ENCODE measurements at places on chromosomes 2 and 18.

DNA sequence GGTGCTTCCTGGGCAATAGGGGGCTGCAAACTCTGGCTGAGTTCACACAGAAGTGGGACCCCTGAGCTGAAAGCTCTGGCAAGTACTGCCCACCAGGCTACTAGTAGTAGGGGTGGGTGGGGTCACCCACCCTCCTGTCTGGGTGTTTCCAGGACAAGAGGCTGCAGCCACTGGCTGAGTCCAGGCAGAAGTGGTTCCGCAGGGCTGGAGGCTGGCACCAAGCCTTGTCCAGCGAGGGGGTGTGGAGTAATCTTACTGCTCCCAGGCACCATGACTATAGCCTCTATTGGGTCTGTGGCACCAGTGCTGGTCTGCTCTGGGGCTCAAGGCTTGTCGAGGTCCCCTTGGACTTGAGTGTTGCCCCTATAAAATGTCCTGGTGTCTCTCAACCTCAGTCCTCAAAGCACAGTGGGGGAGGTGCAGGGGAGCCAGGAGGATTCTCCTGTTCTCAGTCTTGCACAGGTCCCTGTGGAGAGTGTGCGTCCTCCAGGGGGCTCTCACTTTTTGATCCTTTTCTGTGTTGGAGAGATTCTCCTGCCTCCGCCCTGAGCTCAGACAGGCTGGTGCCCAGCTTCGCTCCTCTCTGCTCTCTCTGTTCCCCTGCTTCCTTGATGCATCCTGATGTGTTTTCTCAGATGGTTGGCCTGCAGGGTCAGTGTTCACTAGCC lies 48.1 kb downstream of the NUP35 start:
- DNase-seq = no peak

DNA sequence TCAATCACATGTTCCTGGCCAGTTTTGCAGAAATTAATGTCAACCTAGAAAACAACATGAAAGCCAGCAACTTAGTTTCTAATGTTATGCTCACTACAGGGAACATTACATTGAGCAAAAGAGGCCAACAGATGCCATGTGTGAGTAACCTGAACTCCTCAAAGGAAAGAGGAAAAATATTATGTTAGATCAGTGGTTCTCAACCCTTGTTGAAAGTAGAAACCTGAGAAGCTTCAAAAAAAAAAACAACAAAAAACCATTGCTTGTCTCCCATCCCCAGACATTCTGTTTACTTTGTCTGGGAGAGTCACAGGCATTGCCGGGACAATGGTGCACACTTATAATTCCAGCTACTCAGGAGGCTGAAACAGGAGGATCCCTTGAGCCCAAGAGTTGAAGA lies 57.7 kb downstream of the METTL4 start:
- DNase-seq = no peak

DNA sequence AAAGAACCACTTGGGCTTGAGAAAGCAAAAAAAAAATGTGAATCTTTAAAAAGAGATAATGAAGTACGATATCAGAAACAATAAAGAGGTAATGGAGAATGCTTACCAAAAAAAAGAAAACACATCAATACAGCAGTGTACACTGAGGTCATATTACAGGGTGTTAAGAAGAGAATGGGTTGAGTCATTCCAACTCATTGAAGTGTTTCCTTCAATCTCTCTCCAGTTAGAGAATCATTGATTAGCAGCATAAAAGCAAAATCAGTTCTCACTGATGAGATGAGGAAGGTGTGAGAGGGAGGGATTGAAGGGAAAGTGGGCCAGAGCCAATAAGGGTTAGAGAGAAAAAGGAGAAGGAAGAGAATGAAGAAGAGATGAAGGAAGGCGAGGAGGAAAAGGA lies 43.9 kb upstream of the SGPP2 start:
- no peak for DNase-seq

- no peak for DNase-seq
Measured at GRCh38 chr18:24227977-24228666, 89.3 kb downstream of the CABYR start.

DNA sequence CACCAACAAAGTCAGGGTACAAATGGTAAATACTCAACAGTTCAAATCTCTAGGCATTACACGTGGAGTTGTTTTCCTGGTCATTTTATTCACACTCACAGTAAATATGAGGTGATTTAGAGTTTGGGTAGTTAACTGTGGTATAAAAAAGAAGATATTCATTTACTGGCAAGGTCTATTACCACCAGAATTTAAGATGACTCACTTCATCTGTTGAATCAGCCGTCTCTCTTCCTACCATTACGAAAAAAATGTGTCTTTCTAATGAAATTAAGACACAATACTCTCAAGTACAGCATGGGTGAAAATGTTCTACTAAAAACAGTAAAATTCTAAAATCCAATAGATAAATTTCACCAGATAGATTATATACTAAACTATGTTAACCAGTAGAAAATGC lies 21.0 kb upstream of the GPR75 start:
- DNase-seq = no peak

- DNase-seq = no peak
Measured at GRCh38 chr2:176514805-176515500, 245.7 kb downstream of the MTX2 start.

DNA sequence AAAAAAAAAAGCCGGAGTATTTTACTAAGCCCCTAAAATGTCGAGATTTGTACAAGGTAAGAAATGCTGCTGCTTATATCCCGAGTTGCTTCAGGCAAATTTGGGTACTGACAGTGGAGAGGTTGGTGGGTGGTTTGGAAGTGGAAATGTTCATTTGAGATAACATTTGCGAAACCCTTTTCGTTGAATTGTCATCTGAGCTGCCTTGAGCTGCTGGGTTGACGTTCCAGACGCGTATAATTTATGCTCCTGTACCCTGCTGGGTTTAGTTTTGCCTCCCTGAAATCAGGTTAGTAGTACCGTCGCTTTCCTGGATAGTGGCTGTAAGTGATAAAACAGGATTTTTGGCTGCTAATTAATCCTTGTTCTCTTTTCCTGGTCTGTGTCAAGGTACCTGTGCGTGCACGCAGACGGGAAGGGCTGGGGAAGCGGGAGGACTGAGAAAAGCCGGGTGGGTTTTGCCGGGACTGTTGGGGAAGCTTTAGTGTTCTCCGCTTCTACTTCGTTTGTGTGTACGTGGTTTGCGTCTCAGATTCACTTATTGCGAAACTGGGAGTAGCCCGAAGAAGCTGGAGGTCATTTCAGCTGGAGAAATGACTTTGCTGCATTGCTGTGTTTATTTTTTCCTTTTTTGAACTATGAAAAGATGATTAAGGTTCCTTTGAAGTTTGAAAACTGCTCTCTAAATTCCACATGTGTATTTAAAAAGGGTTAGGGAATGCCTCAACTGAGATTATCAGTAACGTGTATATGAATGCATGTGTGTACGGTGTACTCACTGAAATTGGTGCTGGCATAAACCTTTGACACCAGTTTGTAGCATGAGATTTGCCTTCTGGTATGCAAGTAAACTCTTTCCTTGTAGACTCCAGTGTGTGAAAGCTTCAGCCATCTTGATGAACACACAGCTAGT lies 709 bp downstream of the UGP2 start:
- DNase-seq = peak; percentile 33

DNA sequence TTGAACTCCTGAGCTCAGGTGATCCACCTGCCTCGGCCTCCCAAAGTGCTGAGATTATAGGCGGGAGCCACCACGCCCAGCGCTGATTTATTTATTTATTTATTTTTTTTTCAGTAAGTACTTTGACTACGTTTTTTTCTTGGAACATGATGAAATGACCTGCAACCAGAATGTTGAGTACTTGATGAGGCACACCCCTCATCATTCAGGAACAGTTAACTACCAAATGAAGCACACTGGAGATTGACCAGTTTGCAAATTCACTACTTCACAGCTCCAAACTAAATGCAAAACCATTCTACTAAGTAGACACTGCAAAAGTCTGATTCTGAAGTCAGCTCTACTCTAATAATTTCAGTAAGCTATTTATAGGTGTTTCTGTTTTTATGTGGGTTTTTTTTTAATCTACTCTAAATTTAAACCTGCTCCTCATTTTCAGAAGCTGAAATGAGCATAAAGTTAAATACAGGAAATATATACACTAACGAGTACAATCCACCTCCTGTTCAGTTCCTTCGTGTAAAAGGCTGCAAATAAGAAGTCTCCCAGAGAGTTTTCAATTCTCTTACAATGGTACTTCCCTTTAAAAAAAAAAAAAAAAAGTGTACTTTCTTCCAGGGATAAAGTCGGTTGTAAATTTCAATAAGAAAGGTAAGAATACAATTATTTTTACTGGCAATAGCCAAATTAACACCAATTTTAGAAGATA lies 1.4 kb downstream of the GFPT1 start:
- DNase-seq = no peak

DNA sequence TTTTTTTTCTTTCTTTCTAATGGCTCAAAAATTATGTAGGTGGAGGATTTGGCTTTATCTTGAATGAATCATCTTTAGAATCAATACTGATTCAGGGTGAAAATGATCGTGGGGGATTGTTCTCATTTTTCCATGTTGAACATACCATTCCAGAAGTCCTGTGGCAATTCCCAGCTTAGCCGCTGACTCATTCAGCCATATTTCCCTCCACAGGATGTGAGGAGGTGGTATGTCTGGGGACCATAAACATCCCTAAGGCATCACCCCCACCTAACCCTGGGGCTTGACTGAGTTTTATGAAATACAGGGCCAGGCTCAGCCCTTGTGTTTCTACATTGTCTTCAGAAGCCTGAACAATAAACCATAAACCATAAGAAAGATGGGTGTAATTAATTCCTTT lies 92.7 kb upstream of the FN1 start:
- no peak for DNase-seq

DNA sequence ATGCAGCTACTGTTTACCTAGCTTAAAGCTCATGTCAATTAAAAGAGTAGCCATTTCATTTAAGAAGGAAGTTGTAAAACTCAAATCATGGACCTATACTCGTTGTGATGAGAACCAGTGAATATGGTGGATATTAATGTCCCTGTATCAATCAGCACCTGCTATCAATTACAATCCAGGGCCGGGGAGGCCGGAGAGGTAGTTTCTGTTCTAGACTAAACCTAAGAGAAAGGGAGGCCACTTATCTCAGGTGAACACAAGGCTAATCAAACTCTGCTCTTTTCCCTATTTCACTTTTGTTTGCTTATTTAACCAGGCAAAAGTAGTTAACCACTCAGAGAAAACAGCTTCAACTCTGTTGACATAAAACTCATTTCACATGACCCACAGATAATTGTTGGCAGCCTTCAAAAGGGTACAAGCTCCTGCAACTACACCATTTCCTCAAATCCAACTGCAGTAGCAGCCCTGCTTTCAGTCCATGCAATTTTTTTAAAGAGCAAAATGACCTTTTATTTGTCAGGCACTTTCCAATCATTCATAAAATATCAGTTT lies 27.8 kb upstream of the SLC9A2 start:
- DNase-seq = no peak

GRCh38 chr2:33489835-33490431 lies 13.5 kb downstream of the RASGRP3 start:
- no peak for DNase-seq

GRCh38 chr2:166627893-166628292 lies 133.8 kb upstream of the SCN7A start:
- no peak for DNase-seq

- no peak for DNase-seq
Measured at GRCh38 chr2:168751104-168751740, 51.2 kb upstream of the NOSTRIN start.

- no peak for DNase-seq
Measured at GRCh38 chr2:88147145-88147544, 19.3 kb upstream of the FABP1 start.

GRCh38 chr2:85077859-85078419 lies 55.3 kb upstream of the TCF7L1 start:
- no peak for DNase-seq

GRCh38 chr2:237471438-237472186 lies 15.4 kb upstream of the MLPH start:
- DNase-seq = no peak

GRCh38 chr2:195411219-195411687 lies 245.8 kb upstream of the SLC39A10 start:
- DNase-seq = no peak

DNA sequence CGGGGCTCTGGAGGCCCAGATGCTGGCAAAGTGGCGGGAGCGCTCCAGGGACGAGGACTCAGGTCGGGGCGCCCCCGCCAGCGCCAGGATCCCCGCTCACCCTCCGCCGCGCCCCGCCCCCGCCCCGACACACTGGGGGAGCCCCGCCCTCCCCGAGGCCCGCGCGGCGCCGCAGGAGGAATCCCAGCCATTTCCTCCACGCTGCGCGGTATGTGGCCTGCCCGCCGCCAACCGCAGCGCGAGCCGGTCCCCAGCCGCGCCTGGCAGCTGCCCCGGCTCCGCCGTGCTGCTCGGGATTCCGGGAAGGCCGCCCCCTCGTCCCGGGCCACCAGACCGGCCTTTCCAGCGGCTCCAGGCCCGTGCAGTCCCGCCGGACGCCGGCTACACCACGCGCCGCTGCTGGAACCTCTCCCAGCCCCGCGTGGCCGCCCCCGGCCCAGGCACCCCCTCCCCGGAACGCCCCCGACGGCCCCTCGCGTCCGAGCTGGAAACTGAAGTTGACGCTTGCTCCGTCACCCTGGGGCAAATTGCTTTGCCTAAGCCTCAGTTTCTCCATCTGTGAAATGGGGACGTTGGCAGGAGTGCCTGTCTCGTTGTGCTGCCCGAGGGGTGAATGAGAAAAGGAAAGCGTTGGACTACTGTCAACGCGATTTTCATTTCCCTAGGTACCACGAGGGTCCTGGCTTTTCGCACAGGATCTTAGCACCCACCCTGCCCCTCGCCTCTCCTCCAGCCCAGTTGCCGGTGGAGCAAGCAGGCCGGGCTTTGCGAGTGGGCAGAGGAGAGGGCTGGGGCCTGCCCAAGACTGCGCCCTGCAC lies 53.6 kb downstream of the PKDCC start:
- DNase-seq = peak; percentile 17

DNA sequence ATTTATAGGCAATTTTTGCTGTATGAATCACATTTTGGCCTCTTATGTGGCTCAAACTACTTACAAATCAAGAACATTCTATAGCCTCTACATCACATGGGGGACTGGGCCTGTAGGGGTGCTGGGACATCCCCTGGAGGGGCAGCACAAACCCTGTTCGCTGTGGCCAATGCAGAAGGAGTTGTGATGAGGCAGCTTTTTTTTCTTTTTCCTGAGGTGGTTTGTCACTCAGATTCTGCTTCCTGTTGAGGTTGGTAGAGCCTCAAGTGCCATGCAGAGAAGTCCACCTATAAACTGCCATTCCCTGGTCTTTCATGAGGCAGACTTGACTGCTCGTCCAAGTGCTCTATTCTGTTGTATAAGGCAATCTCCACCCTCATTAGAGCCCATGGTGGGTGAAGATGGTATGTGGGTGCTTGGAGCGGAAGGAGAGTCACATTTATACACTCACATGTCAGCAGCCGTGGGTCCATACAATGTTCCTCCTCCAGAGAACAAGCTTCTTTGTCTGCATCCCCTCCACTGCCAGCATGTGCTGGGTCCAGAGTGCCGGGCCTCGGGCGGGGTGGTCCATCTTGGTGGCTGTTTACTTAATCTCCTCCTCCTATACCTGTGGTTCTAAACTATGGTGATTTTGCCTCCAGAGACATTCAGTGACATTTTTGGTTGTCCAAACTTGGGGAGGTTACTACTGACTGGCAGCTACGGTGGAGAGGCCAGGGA lies 120.3 kb downstream of the ACOXL start:
- no peak for DNase-seq

All from substantia nigra (tissue), 51 donors.